Stimulated activated CD8-positive, alpha-beta memory T cell treated with anti-CD3 and anti-CD28 coated beads, Interleukin-7, amount 100 ng/mL, for 24 hours (primary cell): ENCODE measurements at places on chromosomes 7 and 10.

GRCh38 chr10:47380341-47381102 is 3.6 kb downstream of the ZNF488 start:
- no peak for DNase-seq

DNA sequence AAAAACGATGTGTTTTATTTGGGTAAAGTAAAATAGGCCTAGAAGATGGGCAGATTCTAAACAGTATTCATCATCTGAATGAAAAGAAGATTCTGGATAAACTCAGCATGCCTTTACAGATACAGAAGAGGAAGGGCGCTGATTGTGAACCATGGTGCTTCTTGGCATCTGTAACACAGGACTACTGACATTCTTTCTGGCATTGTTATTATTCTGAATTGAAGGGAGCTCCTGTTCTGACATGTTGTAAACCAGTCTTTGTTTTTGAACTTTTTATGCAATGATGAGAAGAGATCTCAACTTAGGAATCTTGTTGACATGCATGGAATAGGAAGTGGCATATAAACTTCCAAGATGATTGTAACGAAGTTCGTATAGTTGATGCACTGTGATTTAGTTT is 13.5 kb downstream of the RPA3 start:
- no peak for DNase-seq

DNA sequence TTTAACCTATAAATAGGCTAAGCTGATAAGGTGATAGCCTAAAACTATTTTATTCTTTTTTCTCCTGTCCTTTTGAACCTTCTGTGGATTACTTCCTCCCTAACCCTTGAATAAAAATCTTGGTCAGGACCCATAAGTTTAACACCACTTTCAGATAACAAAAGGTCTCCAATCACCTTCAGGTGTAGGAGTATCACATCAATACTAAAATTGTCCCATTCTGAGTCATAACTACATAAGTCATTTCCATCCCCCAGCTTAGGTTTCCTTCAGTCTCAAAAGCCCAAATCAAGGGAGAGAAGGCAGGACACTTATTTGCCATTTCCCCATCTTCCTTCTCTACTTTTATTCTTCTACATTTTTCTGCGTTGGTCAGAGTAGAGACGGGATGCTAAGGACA is 56.9 kb upstream of the WNT16 start:
- no peak for DNase-seq

DNA sequence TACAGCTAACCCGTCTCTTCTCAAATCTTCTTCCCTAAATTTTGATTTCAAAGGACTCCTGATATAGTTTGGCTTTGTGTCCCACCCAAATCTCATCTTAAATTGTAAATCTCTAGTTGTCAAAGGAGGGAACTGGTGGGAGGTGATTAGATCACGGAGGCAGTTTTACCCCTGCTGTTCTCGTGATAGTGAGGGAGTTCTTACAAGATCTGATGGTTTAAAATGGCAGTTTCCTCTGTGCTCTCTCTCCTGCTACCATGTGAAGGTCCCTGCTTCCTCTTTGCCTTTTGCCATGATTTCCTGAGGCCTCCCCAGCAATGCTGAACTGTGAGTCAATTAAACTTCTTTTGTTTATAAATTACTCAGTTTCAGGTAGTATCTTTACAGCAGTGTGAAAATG is 269.3 kb downstream of the POLR1F start:
- DNase-seq: no peak

DNA sequence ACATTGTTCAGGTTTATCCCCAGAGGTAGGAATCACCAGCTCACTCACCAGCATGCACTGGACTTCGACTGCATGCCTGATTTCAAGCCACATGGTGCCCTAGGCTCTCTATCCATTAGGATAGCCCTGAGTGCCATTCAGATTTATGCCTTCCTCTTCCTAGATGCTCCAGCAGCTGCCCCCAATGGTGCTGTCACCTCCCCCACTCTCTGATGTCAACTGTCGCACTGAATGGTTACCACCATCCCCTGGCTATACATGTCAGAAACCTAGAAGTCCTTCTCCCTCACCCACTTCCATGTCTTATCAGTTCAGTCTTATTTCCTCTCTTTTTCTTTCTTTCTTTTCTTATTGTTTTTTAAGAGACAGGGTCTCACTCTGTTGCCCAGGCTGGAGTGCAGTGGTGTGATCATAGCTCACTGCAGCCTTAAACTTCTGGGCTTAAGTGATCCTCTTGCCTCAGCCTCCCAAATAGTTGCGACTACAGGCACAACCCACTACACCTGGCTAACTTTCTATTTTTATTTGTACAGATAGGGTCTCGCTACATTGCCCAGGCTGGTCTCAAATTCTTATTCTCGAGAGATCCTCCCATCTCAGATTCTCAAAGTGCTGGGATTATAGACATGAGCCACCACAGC is 2.9 kb downstream of the SFXN4 start:
- no peak for DNase-seq

DNA sequence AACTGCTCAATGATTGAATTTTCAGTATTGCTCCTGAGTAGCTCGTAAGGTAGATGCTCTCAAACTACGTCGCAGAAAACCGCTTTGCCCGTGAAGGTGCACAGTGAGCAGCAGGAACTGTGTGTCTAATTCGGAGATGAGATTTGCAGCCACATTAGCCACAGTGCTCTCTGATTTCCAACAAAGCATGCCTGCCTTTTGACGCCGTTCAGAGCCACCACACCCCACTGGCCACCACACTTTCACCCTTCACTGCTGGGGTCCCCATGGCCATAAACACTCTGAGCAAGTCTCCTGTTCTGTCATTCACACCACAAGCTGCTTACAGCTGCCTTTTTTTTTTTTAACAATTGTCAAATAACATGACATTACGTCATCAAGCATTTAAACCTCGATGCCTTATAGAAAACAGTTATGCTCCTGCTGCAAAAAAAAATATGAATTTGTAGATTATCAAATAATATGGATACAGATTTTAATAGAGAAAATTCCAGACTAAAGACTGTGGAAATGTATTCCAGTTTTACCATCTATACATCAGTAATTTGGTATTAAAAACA is 578.8 kb upstream of the PFKP start:
- no peak for DNase-seq

- DNase-seq: no peak
Measured at GRCh38 chr7:12220389-12221046, 9.4 kb downstream of the TMEM106B start.
